ENCODE measurements at places on chromosomes 7 and 10.

DNA sequence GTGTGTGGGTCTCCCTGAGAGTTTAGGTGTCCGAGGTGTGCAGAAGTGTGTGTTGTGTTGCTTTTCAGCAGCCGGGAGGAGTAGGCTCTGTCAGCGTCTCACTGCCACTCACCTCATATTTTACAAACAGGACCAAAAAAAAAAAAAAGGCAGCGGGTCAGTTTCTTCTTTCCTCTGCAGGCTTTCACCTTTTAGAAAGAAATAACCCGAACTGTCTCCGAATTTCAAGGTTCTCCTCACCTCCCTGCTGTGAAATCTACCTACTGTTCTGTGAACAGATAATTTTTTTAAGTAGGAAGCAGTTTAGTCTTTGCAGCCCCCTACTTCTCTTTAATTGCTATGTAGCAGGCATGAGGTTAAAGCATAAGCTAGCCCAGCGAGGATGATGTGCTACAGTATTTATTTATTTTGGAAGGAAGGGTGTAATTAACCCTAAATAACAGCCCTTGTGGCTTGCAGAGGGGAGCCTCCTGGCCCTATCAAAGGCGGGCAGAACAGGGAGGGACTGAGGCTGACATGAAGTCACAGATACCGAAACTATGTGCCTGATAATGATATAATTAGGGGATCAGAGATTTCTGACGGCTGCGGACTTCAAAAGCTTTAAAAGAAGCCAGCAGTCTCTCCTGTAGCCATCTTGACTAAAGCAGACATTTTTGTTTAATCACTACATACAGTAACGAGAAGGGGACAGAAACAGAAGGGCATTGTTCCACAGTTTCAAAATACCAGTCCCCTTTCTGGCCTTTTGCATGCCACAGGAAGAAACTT is 1.6 kb downstream of the BAMBI start:
- DNase-seq: no peak

- DNase-seq: no peak
These were observed 33.4 kb downstream of the INPP5A start for GRCh38 chr10:132570771-132571649.

DNA sequence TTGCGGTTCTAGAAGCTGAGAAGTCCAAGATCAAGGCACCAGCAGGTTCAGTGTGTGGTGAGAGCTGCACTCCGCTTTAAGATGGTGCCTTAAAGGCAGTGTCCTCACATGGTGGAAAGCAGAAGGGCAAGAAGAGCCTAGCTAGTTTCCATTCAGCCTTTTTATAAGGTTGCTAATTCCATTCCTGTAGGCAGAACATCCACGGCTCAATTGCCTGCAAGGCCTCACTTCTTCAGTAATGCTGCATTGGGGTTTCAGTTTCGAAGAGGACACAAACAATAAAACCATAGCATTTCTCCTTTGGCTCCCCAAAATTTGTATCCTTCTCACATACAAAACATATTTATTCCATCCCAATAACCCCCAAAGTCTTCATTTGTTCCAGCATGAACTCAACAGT is 109.5 kb upstream of the KCND2 start:
- no peak for DNase-seq

DNA sequence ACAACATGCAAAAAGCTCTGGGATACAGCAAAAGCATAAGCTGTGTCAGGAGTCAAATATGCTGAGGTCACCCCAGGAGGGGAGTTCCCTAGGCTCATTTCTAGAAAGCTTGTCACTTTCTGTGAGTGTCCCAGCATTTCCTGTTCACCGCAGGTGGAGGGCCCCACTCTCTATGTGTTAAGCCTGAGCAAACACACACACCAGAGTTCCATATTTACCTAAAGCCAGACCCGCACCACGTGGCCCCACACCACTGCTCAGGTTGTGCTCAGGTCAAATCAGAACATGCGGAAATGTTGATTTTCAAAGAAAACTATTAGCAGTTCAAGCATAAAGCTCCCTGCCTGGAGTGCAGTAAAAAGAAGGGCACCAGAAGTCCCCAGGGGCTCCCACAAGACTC is 259.6 kb upstream of the PPP2R2D start:
- no peak for DNase-seq

DNA sequence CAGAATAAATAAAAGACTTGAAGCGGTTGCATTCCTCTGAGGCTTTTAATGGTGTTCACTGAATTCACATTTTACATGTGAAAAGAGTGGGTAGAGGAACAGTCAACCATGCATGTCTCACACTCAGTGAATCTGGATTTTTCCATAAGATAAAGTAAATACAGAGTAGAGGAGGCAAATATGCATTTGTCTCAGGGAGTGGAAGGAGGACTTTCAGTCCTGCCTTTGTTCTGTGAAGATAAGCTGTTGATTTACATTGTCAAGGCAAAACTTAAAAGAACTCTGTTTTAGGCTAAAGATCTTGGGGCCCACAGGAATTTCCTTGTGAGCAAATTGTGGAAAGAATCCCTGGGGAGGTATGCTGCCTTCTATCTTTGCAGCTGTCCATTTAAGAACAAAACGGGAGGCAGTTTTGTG is 825.3 kb upstream of the MBL2 start:
- DNase-seq: no peak

DNA sequence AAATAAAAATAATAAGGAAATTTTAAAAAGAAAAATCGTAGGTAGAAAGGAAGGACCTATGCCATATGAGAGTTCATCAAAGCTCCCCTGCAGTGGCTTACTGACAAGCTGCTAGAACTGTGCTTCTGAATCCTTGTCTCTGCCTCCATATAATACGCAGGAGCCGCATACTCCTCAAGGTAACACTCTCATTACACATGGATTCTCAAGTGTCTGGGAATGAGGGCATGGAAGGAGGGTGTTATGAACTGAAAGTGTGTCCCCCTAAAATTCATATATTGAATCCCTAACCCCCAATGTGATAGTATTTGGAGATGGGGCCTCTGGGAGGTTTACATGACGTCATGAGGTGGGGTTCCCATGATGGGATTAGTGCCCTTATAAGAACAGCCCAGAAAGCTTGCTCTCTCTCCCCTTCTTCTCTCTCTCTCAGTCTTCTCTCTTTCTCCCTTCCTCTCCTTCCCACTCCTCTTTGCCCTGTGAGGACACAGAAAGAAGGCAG is 35.2 kb downstream of the CREB3L2 start:
- DNase-seq: no peak

- no peak for DNase-seq
These were observed 3.5 kb downstream of the LRRTM3 start for GRCh38 chr10:66929375-66929774.

DNA sequence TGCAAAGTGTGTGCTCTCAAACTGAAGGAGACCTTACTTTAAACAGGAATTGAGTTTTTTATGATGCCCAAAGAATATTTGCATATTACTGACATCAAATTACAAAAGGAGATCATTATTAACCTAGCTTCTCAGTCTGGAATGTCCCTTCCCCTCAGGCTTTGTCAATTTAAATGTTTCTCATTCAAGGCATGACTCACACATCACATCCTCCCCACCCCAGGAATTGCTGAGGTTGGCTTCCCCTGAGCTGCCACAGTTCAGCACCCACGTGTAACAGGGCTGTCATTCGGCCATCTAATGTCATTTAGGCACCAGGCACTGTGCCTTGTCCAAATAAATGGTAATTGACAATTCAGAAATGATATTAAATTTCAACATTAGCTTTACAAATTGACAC is 305.9 kb upstream of the MGMT start:
- no peak for DNase-seq

DNA sequence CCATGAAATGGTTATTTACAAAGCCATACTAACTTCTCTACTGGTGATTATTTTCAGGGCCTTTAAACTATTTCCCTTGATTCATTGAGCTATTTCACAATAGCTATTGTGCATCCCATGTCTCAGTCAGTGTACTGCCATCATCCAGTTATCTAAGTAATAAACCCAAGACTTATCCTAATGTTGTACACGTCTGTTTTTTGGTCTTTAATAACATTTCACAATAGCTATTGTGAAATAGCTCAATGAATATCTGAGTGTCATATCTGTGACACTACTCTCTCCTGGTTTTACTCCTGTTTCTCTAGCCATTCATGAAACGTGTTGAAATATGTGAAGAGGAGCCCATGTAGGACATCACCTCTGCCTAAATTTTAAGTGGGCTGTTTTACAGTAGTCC is 36.5 kb upstream of the TMEM140 start:
- DNase-seq: no peak

DNA sequence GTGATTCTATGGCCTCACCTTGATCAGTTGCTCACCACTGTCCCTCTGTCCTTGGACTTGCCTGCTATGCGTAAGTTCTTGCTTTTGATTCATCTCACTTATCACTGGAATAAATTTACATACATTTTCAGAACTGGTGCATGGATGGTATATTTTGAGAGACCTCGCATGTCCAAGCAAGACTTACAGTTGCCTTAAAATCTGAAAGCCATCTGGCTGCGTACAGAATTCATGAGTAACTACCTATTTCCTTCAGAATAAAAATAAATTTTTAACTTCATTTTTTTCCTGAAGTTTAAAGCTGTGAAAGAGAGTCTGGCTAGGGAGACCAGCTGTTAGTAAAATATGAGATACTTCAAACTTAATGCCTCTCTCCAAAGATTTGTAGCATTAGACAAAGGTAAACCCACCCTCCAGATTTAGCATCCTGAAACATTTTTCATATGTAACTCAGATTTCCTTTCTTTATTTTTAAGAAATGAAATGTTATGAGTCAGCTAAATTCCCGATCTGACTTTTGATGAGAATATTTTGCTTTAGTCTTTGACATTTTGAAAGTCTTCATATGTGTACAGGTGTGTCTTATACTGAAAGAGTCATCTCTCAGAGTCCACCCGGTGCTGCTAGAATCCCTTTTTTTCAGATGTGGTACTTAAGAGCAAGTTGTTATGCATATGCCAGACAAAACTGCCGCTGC is 136.4 kb upstream of the CELF2 start:
- no peak for DNase-seq

DNA sequence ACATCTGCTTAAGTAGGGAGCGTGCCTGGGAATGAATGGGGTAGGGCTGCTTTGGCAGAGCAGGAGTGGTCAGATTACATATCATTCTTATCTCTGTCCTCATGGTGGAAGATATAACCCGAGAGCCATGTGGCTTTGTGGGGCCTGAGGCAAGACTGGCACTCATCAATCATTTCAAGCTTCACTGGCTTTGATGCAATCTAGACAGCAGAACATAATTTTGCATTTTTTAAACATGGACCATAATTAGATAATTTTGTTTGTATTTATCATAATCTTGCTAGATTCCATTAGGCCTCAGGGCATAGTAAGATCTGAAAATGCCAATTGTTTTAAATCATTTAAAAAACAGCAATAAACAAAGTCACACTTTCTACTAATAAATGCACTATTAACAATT is 480.3 kb downstream of the NXPH1 start:
- DNase-seq: no peak

GRCh38 chr10:70192326-70192968 is 22.1 kb upstream of the SAR1A start:
- DNase-seq: no peak

GRCh38 chr10:90447831-90448230 is 410.0 kb downstream of the HTR7 start:
- no peak for DNase-seq

GRCh38 chr7:54955696-54956420 is 63.0 kb upstream of the EGFR start:
- DNase-seq: no peak

GRCh38 chr10:75607576-75607975 is 176.2 kb downstream of the LRMDA start:
- DNase-seq: no peak

DNA sequence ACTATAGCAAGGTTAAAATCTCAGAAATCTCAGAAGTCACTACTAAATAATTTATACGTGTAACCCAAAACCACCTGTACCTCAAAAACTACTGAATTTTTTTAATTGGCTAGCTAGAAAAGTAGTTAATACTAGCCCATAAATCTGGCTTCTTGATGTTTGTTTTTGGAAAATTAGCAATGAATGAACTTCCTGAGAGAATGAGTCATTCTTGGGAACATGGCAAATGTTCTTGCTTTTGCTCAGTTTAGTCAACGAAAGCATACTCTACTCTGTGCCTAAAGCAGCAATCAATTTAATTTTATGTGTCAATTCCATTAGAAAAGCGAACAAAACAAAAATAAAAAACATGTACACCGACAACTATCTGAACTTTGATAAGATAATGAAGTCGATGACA is 69.2 kb downstream of the SEMA3E start:
- no peak for DNase-seq

- no peak for DNase-seq
These were observed 4.9 kb downstream of the PRTFDC1 start for GRCh38 chr10:24947304-24948097.

GRCh38 chr10:132574783-132575319 is 37.3 kb downstream of the INPP5A start:
- DNase-seq: no peak
